ENCODE measurements at places on chromosomes 5 and 9.

GRCh38 chr9:133379153-133380086, 3.3 kb downstream of the STKLD1 start:
- no peak for DNase-seq

DNA sequence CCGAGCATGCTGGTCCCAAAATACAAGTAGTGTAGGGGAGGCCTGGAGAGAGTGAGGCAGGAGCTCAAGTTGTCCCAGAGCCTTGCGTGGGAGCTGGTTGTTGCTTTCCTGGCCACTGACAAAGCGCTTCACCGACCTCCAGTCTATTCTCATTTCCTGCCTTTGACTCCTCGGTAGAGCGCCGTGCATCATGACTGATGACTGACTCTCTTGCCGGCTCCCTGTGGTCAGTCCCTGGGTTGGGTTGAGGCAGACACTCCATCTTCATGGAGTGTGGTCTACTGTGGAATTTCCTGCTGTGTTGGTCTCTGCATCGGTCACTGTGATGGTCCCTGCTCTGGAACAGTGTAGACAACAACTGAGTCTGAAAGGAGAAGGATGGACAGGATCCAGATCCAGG, 175.1 kb upstream of the S1PR3 start:
- DNase-seq: no peak

GRCh38 chr5:8949908-8950307, 596.0 kb downstream of the SEMA5A start:
- no peak for DNase-seq

DNA sequence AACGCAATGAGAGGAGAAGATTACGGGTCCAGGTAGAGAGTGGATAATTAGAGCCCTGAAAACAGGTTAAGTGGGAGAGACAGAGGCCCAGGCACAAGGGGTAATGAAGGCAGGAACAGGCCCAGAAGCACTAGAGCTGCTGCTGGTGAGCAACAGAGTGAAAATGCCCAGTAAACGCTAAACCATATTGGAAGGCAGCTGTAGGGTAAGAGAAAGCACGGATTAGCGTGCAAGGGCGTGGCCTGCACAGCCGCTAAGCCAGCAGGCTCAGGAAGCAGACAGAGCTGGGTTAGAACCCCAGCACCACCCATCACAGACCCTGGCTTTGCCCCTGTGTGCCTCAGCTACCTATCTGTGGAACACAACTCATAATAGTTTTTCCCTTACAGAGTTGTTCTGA, 93.2 kb downstream of the PAX5 start:
- no peak for DNase-seq

- peak; percentile 37 for DNase-seq
These were observed 983 bp downstream of the RCL1 start for GRCh38 chr9:4793459-4794395.

- no peak for DNase-seq
These were observed 1.2 kb upstream of the AOPEP start for GRCh38 chr9:94725293-94725692.

GRCh38 chr5:68406767-68407241, 191.2 kb downstream of the PIK3R1 start:
- no peak for DNase-seq

DNA sequence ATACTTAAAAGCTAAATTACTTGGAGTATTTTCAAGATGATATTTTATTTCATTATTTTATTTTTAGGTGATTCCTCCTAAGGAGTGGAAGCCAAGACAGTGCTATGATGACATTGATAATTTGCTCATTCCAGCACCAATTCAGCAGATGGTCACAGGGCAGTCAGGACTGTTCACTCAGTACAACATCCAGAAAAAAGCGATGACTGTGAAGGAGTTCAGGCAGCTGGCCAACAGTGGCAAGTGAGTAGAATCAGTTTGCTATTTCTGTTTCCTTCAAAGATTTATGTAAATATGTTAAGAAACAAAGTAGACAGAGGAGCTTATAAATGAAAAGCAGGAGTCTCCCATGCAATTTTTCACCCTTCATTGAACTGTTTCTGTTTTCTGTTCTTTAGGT, 47.8 kb downstream of the KDM4C start:
- peak; percentile 95 for DNase-seq

DNA sequence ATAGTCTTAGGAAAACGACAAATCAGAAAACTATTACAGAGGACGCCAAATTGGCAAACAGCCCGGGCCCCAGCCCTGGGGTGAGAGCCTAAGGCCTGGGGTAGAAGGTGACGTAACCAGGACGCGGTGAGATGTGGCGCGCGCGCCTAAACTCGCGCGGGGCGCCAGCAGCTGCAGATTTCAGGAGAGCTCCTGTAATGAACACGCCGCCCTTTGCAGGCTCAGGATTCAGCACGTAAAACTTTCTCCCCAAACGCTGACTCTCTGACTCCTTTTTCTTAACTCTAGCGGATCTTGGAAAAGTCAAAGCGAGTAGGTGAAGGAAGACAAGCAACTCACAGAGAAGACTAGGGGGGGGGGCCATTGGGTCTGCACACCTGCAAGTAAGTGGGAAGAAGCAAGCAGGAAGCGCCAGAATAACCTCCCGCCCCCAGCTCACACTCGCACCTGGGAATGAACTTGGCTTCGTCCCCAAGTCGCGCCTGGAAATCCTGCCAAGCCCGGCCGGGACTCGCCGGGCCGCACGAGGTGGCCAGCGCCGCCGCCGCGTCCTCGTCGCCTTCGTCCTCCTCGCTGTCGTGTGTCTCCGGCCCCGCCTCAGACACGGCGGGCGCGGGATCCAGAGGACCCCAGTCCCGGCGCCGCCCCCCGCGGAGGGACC, 822 bp downstream of the RASEF start:
- no peak for DNase-seq

- peak; percentile 38 for DNase-seq
These were observed 633 bp upstream of the PPP1R26 start for GRCh38 chr9:135478829-135479468.

GRCh38 chr9:14111696-14112095, 202.2 kb downstream of the NFIB start:
- no peak for DNase-seq

DNA sequence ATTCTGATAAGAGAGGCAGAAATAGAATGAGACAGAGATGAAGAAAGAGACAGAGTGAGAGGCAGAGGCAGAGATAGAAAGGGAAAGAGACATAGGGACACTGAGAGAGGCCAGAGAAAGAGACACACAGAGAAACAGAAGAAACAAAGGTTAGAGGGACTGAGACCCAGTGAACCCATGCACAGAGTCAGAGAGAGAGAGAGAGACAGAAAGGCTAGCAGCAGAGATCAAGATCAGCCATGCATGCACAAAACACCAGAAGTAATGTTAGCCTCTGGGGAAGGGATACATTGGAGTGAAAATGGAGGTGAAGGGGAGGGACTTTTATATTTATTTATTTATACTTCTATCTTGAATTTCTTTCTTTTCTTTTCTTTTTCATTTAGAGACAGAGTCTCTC, 14.1 kb upstream of the SPARC start:
- no peak for DNase-seq

GRCh38 chr9:98364086-98364485, 108.6 kb upstream of the TBC1D2 start:
- no peak for DNase-seq

DNA sequence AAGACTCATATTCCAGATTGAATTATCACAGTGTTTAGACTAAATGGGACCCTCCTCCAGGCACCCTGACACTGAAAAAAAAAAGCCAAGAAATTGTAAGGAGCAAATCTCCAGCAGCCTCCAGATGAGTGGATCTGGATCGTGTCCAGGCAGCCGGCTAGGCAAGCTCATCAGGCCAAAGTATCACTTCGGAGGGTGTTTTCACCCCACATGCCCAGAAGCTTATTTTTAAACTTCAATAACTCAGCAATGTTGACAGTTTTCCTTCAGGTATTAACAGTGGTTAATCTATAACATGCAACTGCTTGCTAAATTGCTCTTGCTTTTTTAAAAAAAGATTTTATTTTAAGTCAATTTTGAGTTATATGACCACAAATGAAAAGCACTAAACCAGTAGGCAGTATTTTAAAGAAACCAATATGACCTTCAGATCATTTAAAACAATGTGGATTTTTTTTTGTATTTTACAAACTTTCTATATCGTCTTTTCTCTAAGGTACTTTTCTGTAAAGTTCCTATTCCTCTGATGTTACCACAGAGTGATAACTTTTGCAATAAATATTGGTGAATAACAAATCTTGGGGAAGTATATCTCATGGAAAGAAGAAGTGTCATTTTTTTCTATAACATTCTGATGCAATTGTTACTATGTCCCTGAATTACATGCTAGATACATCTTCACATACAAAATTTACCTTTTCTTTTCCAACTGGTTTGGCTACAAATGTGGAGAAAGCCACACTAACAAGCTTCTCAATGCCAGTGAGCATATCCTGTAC, 30.7 kb downstream of the ACOT12 start:
- no peak for DNase-seq

GRCh38 chr9:131968632-131969031, 111.0 kb downstream of the MED27 start:
- no peak for DNase-seq
